ENCODE measurements at places on chromosomes 7 and 10.

DNA sequence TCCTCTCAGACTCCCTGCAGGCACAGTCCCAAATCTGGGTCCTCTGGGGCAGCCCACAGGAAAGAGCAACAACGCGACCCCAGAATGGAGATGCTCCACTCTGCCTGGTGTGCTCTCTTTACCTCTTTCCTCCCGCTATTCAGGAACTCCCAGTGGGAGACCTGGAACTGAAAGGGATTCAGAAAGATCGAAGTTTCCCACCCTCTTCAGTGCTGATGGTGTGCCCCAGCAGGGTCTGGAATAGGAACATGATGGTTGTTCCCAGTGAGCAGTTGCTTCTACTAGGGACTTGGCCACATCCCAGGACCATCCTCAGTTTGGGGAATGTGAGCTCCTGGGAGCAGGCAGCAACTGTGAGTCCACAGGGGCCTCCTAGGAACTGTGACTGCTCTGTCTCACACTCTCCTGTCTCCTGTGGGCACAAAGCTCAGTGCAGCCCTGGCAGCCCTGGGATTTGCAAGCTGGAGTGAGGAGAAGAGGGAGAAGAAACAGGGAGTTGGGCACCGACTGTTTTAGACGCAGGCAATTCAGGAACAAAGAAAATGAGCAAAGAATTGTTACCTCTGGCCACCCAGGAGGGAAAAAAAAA is 17.9 kb downstream of the OR6V1 start:
- DNase-seq = no peak

DNA sequence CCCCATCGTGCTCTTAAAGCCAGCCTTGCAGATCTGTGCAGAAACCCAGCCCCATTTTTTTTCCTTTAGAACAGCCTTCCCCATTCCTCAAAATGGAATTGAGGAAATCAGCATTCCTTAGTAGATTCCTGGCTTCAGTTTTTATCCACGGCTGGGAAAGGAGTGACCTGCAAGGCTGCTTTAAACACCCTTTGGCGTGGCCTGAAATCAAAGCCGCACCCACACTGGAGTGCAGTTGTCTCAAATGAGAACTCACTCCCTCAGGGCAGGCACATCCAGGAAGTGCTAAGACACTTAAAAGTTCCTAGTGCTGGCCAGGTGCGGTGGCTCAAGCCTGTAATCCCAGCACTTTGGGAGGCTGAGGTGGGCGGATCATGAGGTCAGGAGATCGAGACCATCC is 34.8 kb downstream of the HTR5A start:
- DNase-seq = no peak

GRCh38 chr7:22430457-22430856 is 69.5 kb downstream of the STEAP1B start:
- no peak for DNase-seq

DNA sequence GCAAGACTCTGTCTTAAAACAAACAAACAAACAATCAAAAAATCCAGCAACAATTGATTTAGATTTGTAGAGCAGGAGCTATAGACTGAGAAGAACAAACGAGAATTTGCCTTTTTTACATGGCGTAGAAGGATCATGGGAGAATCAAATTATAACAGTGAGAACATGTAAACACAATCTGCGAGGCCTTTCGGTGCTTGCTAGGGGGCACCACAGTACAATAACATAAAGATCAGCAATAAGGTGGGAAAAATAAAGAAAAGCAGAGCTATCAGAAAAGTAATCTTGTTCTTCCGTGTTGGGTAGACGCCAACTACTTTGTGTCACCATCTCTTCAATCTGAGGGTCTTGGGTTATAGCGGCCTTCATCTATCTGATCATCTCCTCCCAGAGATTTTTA is 82.2 kb downstream of the NOD1 start:
- DNase-seq = no peak

- DNase-seq = no peak
Measured at GRCh38 chr7:130982160-130982638, 248.2 kb upstream of the KLF14 start.

- DNase-seq = no peak
Measured at GRCh38 chr7:124652237-124652636, 113.4 kb downstream of the GPR37 start.
